ENCODE measurements at places on chromosomes 13 and 19.

GRCh38 chr19:6249296-6249695, 30.5 kb downstream of the MLLT1 start:
- no peak for DNase-seq

GRCh38 chr13:46775385-46776107, 21.4 kb downstream of the ESD start:
- no peak for DNase-seq

DNA sequence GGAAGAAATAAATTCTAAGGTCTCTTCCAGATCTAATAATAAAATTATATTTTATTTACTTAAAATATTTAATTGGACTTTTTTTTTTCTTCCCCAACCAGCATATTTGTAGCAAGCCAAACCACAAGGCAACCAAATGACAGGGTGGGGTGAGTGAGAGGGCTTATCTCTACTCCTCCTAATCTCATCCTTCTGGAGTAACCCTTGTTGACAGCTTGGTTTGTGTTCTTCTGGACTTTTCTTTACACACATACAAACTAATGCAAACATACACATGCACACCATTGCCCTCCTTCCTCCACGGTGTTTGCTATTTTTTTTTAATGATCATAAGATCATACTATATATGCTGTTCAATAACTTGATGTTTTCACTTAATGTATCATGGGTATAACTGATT, 383.1 kb downstream of the DLEU7 start:
- no peak for DNase-seq

- DNase-seq, result no peak
Observed at GRCh38 chr19:45848922-45849321, 14.0 kb downstream of the SYMPK start.

GRCh38 chr13:97125810-97126738, 96.1 kb upstream of the MBNL2 start:
- DNase-seq, result no peak

Data from urinary bladder (tissue), 4 donors.